Keratinocyte (primary cell): ENCODE measurements at places on chromosomes 6 and 20.

DNA sequence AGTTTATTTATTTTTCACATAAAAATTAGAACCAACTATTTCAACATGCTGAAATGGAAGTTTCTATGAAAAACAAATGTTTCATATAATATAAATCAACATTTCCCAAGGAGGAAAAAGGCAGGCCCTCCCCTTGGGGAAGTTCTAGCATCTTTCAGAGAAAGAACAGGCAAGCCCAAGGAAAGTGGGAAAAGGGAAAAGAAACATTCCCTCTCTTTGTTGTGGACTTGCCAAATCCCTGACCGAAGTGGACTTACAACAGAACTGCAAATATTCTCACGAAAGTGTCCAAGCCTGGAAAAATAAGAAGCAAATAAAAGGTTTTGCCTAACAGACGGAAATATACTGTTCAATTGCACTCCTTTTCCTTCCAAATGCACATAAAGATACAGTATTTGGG lies 214.4 kb downstream of the ATXN1 start:
- no peak for DNase-seq

GRCh38 chr6:112203577-112204349 lies 50.6 kb downstream of the LAMA4 start:
- peak; percentile 56 for DNase-seq

DNA sequence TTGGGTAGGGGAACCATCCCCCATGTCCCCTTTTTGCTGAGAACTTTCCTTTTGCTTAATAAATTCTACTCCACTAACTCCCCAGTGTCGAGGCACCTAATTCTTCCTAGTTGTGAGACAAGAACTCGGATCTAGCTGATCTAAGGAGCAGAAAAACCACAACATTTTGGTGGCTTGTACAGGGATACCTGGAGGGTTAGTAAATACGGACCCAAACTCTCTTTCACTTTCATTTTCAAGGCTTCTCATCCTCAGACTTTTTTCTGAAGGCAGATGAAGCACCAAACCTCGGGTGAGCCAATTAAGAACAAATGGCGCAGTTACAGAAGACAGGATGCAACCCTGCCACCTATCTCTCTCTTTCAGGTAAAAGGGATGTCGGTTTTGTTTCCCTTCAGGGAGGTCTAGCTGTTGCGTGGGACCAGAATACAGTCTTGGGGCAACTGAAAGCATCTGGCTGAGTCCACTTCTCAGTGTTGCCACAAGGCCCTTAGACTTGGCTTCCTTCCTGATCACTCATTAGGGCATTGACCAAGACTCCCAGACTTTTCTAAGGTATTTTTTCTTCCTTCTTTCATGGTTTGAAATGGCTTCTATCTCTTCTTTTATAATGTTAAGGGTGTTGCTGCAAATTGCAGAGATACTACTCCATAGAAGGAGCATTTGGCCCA lies 11.1 kb upstream of the HTR1B start:
- no peak for DNase-seq

GRCh38 chr20:53582574-53583351 lies 10.9 kb downstream of the ZNF217 start:
- DNase-seq, result peak; percentile 70

DNA sequence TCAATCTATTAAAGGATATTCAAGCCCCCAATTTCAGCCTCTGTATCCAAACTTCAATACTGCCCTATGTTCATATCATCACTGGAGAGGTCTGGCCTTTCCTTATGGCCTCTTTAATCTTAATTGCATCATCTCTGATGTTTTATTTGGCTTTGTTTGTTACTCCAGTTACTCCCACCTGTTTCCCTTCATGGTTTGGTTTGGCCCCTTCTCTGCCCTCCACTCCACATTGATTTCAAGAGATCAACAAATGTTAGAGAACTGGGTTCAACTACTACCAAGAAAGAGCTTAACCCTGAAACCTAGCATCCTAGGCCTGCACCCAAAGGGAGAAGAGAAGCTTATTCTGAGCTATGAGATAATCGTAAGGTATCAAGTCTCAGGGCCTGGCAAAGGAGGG lies 221.6 kb downstream of the LAMA2 start:
- no peak for DNase-seq

DNA sequence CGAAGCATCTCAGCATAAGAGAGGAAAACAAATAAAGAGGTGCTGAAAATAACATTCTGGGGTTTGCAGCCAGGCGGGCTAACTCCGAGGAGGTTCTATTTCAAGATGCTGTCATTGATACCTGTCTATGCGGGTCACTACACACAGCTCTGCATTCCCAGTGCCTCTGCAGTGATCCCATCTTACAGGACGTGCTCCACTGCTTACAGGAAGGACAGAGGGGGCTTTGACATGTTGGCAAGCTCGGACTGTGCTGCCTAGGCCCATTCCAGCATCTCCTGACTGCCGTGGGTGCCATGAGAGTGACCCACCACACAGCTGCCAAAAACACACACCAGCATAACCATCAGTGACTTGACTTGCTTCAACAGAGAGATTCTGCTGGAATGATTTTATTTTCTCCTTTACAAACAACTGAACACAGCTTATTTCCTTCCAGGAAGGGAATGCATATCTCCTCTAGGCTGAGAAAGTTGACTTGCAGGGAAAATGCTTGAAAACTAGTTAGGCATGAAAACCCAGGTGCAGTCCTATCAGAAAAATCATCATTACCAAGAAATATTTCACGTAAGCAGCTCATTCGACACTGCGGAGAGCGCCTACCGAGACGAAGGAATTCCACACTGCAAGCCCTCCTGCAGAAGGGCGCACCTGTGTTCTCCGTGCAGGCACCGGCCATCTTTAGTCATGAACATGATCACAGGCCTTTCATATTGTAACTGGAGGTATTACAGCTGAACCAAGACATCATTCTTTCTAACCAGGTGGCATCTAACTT lies 62.5 kb downstream of the RAMACL start:
- DNase-seq, result no peak

GRCh38 chr6:104349191-104349590 lies 510.5 kb downstream of the HACE1 start:
- DNase-seq, result no peak

DNA sequence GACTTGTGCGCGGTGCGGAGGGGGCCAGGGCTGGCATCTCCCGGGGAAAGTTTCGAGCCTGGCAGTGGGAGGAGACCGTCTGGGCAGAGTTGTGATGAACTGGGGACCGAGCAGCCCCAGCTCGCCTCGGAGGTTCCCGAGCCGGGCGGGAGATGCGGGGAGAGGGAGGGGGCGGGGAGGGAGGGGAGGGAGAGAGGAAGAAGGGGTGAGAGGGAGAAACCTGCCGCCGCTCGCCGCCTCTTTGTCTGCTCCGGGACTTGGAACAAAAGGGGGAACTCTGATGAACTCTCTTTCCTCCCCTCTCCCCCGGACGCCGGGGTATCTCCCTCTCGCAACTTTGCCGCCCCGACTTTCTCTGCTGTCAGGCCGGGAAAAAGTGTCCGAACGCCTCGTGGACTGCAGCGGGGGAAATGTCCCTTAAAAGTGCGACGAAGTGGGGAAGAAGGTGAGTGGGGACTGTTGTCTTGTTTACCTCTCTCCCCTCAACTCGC lies 72.7 kb downstream of the SOX4 start:
- DNase-seq, result no peak

DNA sequence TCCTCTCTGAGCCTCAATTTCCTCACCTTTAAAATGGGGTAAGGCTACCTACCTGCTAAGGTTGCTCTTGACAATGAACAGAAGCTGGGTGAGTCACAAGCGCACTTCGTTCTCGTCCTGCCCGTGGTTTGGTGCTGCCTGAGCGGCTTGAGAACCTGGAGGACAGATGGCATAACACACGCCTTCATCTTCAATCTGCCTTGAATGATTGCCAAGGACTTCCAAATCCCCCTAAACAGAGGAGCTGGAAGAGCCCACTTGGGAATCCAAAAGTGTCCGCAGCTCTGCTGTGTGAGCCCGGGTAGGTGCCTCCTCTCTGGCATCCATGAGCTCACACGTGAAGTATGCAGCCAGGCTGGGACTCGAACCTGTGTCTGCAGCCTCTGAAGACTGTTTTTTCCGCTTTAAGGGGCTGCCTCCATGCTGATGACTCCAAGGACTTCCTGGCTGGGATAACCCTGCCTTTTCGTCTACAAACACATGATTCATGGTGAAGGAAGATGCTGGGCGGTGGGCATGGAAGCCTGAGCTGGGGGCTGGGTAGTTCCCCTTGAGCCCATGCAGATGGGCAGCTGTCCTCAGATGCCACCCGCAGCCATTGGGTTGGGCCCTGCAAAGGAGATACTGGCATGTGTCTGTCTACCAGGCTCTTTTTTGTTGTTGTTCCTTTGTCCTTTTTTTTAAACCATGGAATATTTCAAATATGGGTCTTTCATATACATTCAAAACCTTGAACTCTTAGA lies 25.3 kb upstream of the CSNK2A1 start:
- DNase-seq, result no peak
